Cerebellar nuclear complex (tissue), 1 donor: ENCODE measurements at places on chromosomes 4 and X.

GRCh38 chrX:77597511-77597910, 150.3 kb downstream of the FGF16 start:
- DNase-seq, result no peak

DNA sequence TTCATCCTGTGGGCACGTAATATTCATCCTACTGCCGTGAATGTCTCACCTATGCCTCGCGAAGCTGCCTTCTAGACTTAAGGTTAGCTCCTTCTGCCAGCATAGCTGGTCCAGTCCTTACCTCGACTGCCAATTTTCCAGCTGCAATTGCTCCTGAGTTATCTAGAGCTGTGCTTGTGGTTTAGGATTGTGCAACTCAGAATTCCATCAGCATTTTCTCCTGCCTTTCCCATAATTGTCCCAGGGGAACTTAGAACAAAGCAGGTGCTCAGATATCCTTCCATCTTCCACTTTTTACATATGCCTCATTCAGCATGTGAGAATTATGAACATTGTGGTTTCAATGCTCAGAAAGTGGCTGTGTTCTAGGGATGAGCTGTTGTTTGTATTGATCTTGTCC, 131.4 kb upstream of the ADGRL3 start:
- DNase-seq, result no peak

DNA sequence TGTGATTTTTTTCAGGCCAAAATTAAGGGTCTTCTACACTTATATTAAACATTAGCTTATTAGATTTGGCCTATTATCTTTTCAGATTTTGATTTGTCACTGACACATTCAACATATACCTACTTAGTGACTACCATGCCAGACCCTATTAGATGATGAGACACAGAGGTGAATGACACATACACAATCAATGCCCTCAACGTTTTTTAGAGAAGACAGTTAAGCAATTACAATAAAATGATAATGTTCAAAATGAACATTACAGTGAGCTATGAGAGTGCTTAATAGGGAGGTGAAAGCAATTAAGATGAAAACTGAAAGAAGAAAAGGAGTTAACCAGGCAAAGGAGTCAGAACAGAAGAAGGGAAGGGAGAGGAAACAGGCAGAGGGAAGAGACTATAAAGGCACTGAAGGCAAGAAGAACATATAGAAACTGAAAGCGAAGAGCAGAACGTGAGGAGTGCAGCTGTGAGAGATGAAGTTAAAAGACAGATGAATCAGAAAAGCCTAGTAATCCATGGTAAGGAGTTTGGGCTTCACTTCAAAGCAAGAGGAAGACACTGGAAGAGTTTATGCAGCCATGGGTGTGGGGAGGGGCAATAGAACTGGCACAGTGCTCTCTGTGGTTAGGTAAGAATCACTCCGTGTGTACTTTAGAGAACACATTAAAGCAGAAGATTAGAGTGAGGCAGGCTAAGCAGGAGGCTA, 119.0 kb downstream of the REELD1 start:
- no peak for DNase-seq

DNA sequence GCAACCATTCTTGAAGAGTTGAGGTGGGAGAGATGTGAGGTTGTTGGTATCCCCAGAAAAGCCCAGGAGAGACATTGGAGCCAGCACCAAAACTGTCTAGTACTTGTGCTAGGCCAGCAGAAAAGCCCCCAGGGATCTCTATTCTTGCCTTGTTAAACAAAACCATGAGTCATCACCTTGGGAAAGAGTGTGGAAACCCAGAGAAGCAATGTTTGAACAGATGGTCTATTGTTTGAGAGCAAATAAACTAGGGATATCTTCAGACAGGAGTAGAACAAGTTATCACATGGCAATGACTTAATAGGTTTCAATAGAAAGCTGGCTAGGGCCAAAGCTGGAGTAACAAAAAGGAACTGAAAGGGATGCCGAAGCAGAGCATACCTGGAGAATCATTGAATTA, 195.7 kb upstream of the CASK start:
- DNase-seq, result no peak

DNA sequence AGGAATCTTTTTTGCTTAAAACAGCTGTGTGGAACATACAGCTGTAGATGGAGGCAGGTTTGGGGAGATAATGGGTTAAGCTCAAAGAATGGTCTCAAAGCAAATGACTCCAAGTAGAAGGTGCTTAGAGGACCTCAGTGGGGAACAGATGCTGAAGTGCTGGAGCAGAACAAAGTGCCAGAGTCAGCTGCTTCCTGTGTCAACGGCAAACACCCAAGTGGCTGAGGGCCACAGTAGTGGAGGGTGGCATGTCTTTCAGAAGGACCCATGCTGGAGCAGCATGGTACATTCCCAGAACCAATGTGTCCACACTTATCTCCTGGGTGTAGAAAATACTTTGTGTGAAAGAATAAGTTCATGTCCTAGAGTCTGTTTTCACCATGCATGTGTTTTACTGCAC, 197.5 kb downstream of the CCNG2 start:
- no peak for DNase-seq

- DNase-seq, result no peak
These were observed 312.2 kb downstream of the FAT4 start for GRCh38 chr4:125626946-125627345.

- no peak for DNase-seq
These were observed 90.8 kb downstream of the COL25A1 start for GRCh38 chr4:109211671-109212070.

DNA sequence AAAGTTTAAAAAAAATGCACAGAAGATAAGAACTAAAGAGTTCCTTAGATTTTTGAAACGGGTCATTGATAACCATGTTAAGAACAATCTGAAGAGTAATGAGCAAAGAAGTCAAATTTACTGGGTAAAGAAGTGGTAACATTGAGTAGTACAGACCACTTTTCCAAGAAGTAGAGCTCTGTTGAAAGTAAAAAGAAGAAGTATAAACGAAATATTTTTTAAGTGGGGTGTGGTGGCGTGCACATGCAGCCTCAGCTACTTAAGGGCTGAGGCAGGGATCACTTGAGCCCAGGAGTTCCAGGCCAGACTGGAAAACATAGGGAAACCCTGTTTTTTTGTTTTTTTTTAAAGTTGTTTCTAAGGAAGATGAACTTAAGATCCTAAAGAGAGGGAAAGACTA, 68.5 kb downstream of the UBA6 start:
- DNase-seq, result no peak

DNA sequence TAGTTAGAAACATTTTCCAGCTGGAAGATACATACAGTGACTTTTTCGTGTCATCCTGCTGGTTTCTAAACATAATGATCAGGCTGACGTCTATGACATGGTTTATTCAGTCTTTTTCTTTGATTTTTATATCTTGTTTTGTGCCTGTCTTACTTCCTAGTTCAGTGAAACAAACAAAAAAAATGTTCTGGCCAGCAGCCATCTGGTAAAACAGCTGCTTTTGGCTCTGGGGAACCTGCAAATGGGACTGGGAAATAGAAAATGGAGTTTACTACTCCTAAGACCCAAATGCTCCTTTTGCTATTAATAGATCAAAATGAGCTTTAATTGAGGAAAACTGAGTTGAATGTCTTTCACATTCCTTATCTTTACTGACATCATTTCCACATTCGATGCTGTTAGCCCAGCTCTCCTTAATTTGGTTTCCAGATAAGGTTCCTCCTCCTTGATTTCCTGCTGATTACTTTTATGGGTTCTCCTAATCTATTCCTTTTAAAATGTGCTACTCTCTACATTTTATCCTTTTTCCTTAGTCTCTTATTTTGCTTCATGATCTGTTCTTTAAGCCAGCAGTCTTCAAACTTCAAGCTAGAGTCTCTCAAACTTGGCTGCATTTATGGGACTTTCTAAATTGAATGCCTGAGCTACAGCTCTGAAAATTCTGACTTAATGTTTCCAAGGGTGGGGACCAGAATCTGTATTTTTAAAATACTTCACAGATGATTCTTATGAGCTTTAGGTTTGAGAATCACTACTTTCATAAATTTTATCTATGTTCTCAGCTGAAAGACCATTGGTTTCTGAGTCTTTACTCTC, 499.5 kb downstream of the ANKRD50 start:
- no peak for DNase-seq

DNA sequence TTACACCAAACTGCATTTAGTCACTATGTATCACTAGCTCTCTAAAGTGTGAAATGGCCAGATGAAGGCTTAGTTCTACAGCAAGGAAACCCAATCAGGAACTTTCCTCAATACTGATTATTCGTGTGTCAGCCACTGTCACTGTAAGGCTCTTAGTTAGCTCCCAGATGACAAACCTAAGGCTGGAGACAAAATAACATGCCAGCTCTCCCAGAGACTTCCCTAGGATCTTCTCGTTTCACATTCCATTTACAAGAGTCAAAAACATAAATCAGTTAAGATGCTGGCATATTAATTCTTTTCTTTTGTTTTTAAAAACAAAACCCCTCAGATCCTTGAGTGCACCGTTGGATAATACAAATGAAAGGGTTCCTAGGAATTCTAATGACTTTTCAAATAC, 88.2 kb upstream of the TFDP3 start:
- no peak for DNase-seq
